ENCODE measurements at places on chromosomes 12 and 14.

- no peak for DNase-seq
These were observed 168.3 kb downstream of the PAWR start for GRCh38 chr12:79522257-79522988.

GRCh38 chr14:59239022-59239421, 50.6 kb downstream of the DAAM1 start:
- no peak for DNase-seq

GRCh38 chr12:49952391-49953055, 2.0 kb downstream of the AQP2 start:
- DNase-seq, result no peak

- peak; percentile 11 for DNase-seq
These were observed 42.9 kb upstream of the ATP23 start for GRCh38 chr12:57898308-57898970.

GRCh38 chr12:49941556-49942511, 8.7 kb upstream of the AQP2 start:
- DNase-seq, result no peak

DNA sequence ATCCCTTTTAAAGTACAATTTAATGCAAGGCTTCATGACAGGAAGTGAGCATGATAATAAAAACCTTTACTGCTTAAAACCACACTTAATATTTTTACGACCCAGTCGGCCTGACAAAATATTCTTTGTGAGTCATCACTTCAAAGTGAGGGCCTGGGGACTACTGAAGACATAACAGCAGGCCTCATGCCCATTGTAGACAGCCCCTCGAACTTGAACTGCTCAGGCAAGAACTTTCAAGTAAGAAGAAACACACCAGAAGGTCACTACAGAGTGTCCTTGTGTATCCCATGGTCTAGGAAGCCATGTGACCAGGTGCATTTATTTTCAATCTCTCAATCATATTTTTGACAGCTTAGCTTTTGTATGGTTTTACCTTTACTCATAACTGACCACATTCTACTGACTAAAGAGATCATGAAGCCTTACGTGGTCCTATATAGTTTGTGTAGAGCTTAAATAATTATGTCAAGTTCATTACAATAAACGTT, 61.4 kb upstream of the MANSC4 start:
- DNase-seq, result peak; percentile 91

DNA sequence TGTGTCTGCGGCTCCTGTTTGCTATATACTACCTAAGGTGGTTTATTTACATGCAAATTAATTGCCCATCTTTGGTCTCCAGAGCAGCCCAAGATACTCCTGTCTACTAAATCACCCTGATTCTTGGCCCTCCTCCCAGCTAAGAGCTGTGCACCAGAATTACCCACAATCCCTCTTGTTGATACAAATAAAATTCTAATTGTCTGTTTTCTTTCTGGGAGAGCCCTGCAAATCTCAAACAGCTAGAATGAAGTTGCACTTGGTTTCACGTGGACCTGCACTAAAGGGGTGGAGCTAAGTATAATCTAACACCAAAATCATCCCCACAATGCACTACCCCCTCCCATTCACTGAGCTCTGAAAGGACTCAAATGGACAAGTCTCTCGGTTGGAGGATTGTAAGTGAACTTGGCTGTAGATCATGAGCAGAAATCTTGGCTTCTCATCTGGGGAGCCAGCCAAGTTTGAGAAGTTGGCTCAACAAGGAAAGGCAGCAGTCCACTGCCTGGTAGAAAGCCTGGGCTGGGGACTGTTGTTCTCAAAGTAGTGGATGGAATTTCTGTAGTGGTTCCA, 6.6 kb downstream of the MAX start:
- DNase-seq, result peak; percentile 95

GRCh38 chr12:65891987-65892481, 67.8 kb downstream of the HMGA2 start:
- DNase-seq, result peak; percentile 93

DNA sequence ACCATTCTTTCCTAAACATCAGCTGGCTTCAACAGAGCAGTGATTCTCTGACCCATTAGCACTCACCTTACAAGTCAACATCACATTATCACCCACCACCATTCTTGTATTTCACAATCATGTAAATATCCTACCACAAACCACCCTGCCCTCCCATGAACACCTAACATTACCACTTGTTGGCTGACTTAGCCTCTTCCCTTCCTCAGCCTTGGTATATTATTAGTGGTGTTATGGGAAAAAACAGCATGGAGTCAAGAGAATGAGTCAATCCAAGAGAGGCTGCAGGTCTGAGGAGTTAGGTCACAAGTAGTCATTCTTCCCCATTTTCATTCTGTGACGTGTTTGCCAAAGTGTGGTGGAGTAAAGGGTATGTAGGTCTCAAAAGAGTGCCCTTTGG, 22.3 kb upstream of the MGP start:
- DNase-seq, result no peak

DNA sequence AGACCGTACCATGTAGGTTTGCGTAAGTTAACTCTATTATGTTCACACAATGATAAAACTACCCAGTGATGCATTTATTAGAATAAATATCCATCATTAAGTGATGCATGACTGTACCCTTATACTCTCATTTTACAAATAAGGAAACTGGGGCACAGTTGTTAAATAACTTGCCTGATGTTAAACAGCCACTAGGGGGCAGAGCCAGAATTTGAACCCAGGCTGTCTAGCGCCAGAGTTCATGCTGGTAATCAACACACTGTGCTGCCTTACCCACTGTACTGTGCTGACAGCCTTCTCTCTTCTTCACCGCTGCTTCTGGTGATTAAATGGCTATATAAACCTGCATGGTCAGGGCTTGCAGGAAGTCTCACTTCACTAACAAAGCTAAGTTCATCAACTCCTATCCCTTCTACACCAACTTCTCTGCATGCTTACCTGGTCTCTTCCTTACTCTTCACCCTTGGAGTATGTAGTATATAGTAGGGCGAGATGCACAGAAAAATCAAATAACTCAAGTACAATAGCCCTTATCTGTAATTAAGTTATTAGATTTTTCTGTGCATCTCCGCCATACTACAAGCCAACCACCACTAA, 43.6 kb upstream of the APPL2 start:
- DNase-seq, result peak; percentile 32

GRCh38 chr12:53950789-53951576, 3.7 kb upstream of the HOXC12 start:
- DNase-seq, result no peak

All from umbilical cord (tissue), 2 donors.